ENCODE measurements at places on chromosomes 1 and 21.

DNA sequence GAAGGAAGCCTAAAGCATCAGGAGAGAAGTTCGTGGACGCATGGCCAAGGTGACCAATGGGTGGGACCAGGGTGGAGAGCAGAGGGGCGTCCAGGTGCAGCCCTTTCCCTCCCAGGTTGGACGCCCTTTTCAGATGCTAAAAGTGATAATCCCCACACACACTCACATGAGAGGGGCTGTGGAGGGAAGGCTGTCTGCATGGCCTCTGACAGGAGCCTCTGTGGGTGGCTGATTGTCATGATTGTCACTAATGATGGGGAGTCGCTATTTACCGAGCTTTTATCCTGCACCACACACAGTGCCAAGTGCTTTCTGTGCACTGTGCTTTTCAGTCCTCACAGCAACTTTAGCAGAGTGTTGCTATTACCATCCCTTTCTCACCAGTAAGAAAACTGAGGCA is 27.1 kb upstream of the C1QA start:
- H3K36me3 ChIP-seq, result no peaks in the 10 kb centered on the region
- no peaks in the 10 kb centered on the region for H3K27me3 ChIP-seq
- H3K4me3 ChIP-seq, result no peak overlapping the region
- no peaks in the 10 kb centered on the region for H3K4me1 ChIP-seq

DNA sequence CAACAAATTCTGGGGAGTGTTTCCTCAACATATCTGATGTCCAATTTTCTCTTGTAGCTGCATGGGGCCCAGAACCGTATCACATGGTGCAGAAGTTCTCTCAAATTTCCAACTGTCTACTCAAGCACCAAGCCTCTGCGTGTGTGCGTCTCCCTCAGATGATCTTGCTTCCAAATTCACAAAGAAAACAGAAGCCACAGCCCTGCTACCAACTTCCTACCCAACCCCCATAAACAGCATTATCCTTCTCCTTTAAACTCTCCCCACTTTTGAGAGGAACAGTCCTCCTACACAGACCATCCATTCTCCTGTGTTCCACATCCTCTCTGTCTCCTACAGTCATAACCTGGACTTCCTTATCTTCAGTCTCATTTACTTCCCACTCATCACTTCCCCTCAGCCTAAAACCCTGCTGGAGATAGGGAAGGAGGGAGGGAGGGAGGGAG is 354.1 kb downstream of the SMYD3 start:
- H3K27me3 ChIP-seq, result no peaks in the 10 kb centered on the region
- no peak overlapping the region for H3K4me3 ChIP-seq
- H3K4me1 ChIP-seq, result no peaks in the 10 kb centered on the region
- no peaks in the 10 kb centered on the region for H3K36me3 ChIP-seq
- no peak for DNase-seq

DNA sequence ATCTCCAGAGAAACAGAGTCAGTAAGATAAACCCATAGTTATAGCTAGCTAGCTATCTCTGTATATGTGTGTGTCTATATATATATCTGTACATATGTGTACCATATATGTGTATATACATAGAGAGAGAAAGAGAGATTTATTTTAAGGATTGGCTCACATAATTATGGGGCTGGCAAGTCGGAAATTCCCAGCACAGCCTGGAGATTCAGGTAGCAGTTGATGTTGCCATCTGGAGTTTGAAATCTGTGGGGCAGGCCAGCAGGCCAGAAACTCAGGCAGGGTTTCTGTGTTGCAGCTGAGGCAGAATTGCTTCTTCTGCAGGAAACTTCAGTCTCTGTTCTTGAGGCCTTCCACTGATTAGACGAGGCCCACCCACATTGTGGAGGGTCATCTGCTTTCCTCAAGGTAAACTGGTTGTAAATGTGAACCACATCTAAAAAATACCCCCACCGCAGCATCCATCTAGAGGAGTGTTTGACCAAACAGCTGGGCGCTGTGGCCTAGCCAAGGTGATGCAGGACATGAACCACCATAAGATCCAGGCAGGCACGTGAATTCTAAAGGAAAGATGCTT is 81.0 kb downstream of the FBXO2 start:
- no peak for DNase-seq
- H3K27ac ChIP-seq, result no peak overlapping the region
- peaks cover 3% of the 10 kb centered on the region for H3K27me3 ChIP-seq
- H3K4me1 ChIP-seq, result no peaks in the 10 kb centered on the region
- no peak overlapping the region for H3K4me3 ChIP-seq
- no peaks in the 10 kb centered on the region for H3K36me3 ChIP-seq

DNA sequence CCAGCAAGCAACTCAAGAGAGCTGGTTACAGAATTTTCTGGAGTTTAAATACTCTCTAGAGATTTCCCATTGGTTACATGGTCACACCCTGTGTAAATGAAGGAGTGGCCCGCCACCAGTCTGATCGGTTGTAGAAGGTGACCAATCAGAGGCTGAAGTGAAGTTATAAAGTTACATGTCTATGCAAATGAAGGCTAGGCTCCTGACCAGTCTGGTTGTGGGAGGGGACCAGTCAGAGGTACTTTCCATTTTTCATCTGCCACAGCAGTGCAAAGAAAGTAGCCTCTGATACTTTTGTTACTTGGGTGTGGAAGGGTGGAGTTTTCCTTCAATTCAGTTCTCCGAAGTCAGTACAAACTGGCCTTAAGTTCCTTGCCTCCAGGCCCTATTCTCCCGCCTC is 273.7 kb downstream of the BARHL2 start:
- H3K27ac ChIP-seq, result no peak overlapping the region
- no peak for DNase-seq
- H3K4me1 ChIP-seq, result no peaks in the 10 kb centered on the region
- peaks cover 3% of the 10 kb centered on the region for H3K27me3 ChIP-seq

GRCh38 chr1:23561813-23562100 is 2.5 kb upstream of the ID3 start:
- DNase-seq, result no peak
- H3K36me3 ChIP-seq, result no peaks in the 10 kb centered on the region
- no peak overlapping the region for H3K27ac ChIP-seq
- H3K4me3 ChIP-seq, result no peak overlapping the region
- H3K4me1 ChIP-seq, result peaks cover 41% of the 10 kb centered on the region
- peaks cover 5% of the 10 kb centered on the region for H3K27me3 ChIP-seq

DNA sequence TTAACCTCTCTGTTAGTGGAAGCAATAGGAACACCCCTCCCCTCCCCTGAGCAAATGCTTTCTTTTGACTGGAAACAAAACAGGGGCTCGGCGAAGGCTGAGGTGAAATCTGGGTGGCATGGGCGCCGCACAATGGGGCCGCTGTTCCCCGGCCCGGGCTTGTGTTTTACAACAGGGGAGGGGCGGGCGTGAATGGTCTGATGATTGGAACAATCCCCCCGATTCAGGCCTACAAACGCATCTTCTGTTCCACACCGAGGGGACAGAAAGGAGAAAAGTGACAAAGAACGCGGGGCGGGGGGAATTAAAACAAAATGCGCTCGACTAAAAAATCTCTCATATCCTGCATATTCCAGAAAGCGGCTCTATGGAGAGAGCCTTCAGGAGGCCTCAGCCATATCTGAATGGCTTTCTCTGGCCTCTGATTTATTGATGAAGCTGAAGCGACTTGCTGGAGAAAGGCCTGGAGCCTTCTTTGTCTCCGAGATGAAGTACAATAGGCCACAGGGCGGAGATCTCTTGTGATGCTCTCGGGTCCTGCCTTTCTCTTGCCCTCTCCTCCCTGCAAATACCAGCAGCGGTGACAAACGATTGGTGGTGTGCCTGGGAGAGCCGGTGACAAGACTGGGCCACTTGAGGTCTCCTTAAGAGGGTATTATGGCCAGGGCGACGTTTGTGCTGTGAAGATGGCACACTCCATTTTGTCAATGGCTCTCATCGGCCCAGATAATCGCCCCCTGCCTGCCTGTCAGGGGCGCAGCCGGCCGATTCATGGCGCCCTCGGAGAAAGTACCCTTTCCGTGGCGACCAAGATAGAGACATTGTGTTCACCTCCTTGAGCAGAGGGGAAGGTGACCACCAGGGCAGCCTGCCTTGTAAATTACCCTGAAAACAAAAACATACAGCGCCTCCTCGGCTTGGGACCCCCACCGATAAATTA is 47.1 kb upstream of the OLIG2 start:
- no peaks in the 10 kb centered on the region for H3K4me1 ChIP-seq
- no peak overlapping the region for H3K27ac ChIP-seq
- no peaks in the 10 kb centered on the region for H3K36me3 ChIP-seq
- H3K4me3 ChIP-seq, result no peak overlapping the region
- H3K27me3 ChIP-seq, result peaks cover 8% of the 10 kb centered on the region
- DNase-seq, result no peak

GRCh38 chr1:81801651-81802456 is 1.1 kb downstream of the ADGRL2 start:
- no peak overlapping the region for H3K27ac ChIP-seq
- H3K4me3 ChIP-seq, result no peak overlapping the region
- peaks cover 5% of the 10 kb centered on the region for H3K27me3 ChIP-seq
- H3K4me1 ChIP-seq, result no peaks in the 10 kb centered on the region

GRCh38 chr1:112325504-112325903 is 70.5 kb upstream of the CTTNBP2NL start:
- H3K36me3 ChIP-seq, result no peaks in the 10 kb centered on the region
- peaks cover 11% of the 10 kb centered on the region for H3K27me3 ChIP-seq
- H3K4me3 ChIP-seq, result no peak overlapping the region
- H3K4me1 ChIP-seq, result no peaks in the 10 kb centered on the region
- no peak for DNase-seq
- H3K27ac ChIP-seq, result no peak overlapping the region

- peaks cover 4% of the 10 kb centered on the region for H3K4me1 ChIP-seq
- H3K27me3 ChIP-seq, result no peaks in the 10 kb centered on the region
- H3K4me3 ChIP-seq, result no peak overlapping the region
- DNase-seq, result no peak
These were observed 5.6 kb downstream of the SLAMF8 start for GRCh38 chr1:159832309-159832708.

DNA sequence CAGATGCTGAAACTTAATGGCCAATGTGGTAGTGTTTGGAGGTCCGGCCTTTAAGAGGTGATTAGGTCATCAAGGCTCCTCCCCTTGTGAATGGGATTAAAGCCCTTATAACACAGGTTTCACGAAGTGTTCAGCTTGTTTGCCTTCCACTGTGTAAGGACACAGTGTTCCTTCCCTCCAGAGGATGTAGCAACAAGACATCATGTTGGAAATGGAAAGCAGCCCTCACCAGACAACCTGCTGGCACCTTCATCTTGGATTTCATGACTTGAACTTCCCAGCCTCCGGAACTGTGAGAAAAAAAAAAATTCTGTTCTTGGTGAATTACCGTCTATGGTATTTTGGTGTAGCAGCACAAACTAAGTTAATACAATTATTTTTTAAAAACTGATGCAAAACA is 613.8 kb downstream of the KIF26B start:
- H3K27me3 ChIP-seq, result no peaks in the 10 kb centered on the region
- peaks cover 2% of the 10 kb centered on the region for H3K36me3 ChIP-seq
- H3K4me1 ChIP-seq, result no peaks in the 10 kb centered on the region
- no peak overlapping the region for H3K27ac ChIP-seq
- no peak for DNase-seq

DNA sequence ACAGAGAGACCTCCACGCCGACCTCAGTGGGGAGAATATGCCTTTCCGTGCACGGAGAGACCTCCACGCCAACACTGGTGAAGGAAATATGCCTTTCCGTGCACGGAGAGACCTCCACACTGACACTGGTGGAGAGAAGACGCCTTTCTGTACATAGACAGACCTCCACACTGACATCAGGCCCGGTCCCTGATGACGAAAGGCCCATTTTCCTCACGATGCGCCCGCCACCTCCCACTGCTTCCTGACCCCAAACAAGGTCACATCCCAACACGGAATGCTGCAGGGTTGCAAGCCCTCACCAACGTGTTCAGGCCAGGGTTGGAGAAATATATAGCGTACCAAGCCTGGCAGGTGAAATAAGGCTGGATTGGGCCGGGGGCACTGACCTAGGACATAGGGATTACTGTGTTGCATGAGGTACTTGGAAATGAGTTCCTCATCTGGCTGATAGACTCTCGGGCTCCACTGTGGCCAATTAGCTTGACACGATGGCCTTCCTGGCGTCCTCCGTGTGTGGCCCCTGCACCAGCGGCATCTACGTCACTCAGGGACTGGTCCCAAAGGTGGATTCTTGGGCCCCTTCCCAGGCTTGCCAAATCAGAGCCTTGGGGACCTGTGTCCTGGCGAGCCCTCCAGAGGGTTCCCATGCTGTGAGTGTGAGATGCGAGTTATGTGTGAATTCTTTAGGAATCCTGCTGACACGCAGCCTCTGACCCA is 16.5 kb upstream of the SUMO3 start:
- no peak for DNase-seq
- no peaks in the 10 kb centered on the region for H3K36me3 ChIP-seq
- H3K27ac ChIP-seq, result no peak overlapping the region
- H3K4me1 ChIP-seq, result no peaks in the 10 kb centered on the region
- no peaks in the 10 kb centered on the region for H3K27me3 ChIP-seq

DNA sequence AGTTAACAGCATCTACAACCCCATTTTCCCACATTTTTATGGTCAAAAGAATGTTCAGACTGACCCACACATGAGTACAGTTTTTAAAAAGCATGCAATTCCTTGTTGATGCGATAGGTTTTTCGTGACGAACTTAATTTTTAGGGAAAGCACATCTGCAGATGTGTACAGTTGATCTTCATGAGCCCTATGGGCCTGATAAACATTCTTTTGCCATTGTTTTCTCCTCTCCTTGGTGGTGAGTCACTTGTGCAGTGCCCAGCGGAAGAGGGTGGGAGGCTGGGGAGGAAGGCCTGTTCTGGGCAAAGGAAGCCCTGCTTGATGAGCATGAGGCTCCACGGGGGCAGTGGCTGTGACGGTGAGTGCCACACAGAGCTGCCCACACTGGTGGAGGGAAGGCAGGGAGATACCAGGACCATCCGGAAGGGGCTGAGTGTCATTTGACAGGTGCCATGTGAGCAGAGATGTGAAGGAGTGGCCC is 5.3 kb downstream of the ARF1 start:
- no peak for DNase-seq
- peak overlapping the region; percentile 58 for H3K27ac ChIP-seq
- peaks cover 89% of the 10 kb centered on the region for H3K4me1 ChIP-seq
- no peaks in the 10 kb centered on the region for H3K27me3 ChIP-seq
- peaks cover 22% of the 10 kb centered on the region for H3K36me3 ChIP-seq
- peak overlapping the region; percentile 76 for H3K4me3 ChIP-seq

DNA sequence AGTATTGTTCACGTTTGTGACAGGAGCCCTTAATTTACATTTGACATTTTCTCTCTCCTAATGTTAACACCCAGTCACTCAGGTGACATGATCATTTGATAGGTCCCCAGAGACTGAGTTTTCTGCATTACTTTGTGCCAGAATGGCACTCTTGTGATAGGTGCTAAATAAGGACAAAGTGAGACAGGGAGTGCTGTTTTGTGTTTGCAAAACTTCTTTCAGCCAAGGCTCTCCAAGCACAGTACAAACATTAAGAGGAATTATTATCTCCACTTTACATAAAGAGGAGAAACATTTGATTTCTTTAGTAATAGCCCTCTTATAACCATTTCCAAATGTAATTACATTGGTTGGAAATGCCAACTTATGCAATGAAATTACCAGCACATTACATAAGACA is 355.2 kb downstream of the NTNG1 start:
- DNase-seq, result no peak
- no peaks in the 10 kb centered on the region for H3K36me3 ChIP-seq
- H3K27ac ChIP-seq, result no peak overlapping the region
- no peaks in the 10 kb centered on the region for H3K4me1 ChIP-seq

- no peak for DNase-seq
- peaks cover 26% of the 10 kb centered on the region for H3K36me3 ChIP-seq
- peaks cover 22% of the 10 kb centered on the region for H3K4me1 ChIP-seq
- H3K27me3 ChIP-seq, result no peaks in the 10 kb centered on the region
These were observed 2.1 kb upstream of the PER3 start for GRCh38 chr1:7781923-7782495.

GRCh38 chr1:19762175-19762779 is 37.4 kb downstream of the TMCO4 start:
- no peaks in the 10 kb centered on the region for H3K27me3 ChIP-seq
- no peaks in the 10 kb centered on the region for H3K36me3 ChIP-seq
- H3K27ac ChIP-seq, result no peak overlapping the region
- no peak overlapping the region for H3K4me3 ChIP-seq
